ENCODE measurements at places on chromosomes 6 and 20. TPM values are rescaled to one million over a fixed set of nuclear protein-coding genes. Genes with fewer than 3 reads are reported as not detected.

Gene SYNE1
- total RNA-seq = 23.8 TPM

Gene ATP6V1G2
- total RNA-seq = 0.98 TPM

Gene FRK
- total RNA-seq = 1.3 TPM

Gene SRSF3
- total RNA-seq = 515 TPM

Gene GSTA3
- total RNA-seq = not detected

Gene WFDC5
- not detected for total RNA-seq

Gene SLC17A1
- total RNA-seq = 0.16 TPM

Gene RRP36
- total RNA-seq = 78.6 TPM

Gene SLC2A4RG
- 96.0 TPM for total RNA-seq

Gene ECT2L
- total RNA-seq = not detected

Gene ANKRD66
- total RNA-seq = not detected

Gene CLVS2
- 0.25 TPM for total RNA-seq

Gene ADGRF4
- total RNA-seq = 15.7 TPM

Gene CD2AP
- total RNA-seq = 11.9 TPM

Gene RIOK1
- 13.0 TPM for total RNA-seq

Gene VWA7
- total RNA-seq = 0.72 TPM

Gene DAAM2
- 0.04 TPM for total RNA-seq

Gene HLA-DMB
- 2.2 TPM for total RNA-seq

Gene MCHR2
- not detected for total RNA-seq

Gene LGSN
- 2.7 TPM for total RNA-seq

Gene CST7
- not detected for total RNA-seq

Gene DEFB121
- not detected for total RNA-seq

Gene ORC3
- total RNA-seq = 16.2 TPM

Gene CFAP206
- total RNA-seq = 0.99 TPM

Gene GGTLC1
- total RNA-seq = not detected

Gene RBBP8NL
- total RNA-seq = 0.52 TPM

Gene UST
- total RNA-seq = 3.9 TPM

Gene OPRL1
- total RNA-seq = 0.97 TPM

Gene OOEP
- total RNA-seq = not detected

Gene ALDH8A1
- 0.07 TPM for total RNA-seq

Gene ZSCAN12
- total RNA-seq = 1.8 TPM

Gene PSORS1C2
- not detected for total RNA-seq

Gene OR2J3
- total RNA-seq = not detected

Gene IMPG1
- not detected for total RNA-seq

Gene IGF2R
- 32.3 TPM for total RNA-seq

Gene HLA-DQA2
- total RNA-seq = not detected

Gene MRAP2
- total RNA-seq = 1.7 TPM

Gene TBX18
- 14.9 TPM for total RNA-seq

Gene SLC22A3
- total RNA-seq = 40.2 TPM

Gene KCNG1
- total RNA-seq = 25.0 TPM
